ENCODE measurements at places on chromosomes 12 and 14. TPM values are rescaled to one million over a fixed set of nuclear protein-coding genes. Genes with fewer than 3 reads are reported as not detected.

DNA sequence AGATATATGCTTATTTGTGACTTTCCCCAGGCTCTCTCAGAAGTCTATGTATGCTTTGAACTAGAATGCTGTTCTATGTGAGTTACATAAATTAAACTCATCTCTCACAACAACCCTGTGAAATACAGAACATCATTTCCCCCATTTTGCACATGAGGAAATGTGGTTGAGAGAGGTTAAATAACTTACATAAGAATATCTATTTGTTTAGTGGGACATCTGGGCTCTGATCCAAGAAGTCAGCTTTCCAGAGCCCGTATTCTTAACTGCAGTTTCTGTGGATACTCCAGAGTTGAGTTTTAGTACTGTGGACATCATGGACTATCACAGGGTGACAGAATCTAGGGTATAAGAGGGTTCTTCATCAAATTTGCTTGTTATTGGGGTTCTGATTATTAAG is 242.5 kb upstream of the ARHGAP5 start:
- DNase-seq: no peak
- no peaks in the 10 kb centered on the region for H3K4me1 ChIP-seq
- no peak overlapping the region for H3K27ac ChIP-seq
- no peaks in the 10 kb centered on the region for H3K27me3 ChIP-seq

GRCh38 chr14:68571928-68572525 is 220.8 kb downstream of the ZFP36L1 start:
- peaks cover 39% of the 10 kb centered on the region for H3K4me1 ChIP-seq
- no peaks in the 10 kb centered on the region for H3K27me3 ChIP-seq
- H3K36me3 ChIP-seq: no peaks in the 10 kb centered on the region
- H3K4me3 ChIP-seq: no peak overlapping the region
- no peak for DNase-seq

DNA sequence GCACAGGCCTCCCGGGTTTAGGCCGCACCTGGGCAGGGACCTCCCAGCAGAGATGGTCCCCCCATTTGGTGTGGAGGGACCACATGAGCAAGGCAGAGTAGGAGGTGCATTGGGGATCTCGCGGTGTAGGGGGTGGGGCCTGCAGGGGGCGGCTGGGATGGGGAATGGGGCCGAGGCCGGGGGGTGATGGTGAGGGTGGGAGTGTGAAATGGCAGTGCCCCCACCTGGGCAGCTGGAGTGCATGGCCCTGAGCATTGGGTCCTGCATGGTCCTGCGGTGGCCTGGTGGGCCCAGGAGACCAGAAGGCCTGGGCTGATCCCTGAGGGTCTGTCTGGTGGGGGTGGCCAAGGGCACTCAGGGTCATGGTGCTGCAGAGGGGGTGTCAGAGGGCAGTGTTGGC is 111.8 kb downstream of the KIF26A start:
- H3K27ac ChIP-seq: no peak overlapping the region
- no peaks in the 10 kb centered on the region for H3K27me3 ChIP-seq
- no peaks in the 10 kb centered on the region for H3K4me1 ChIP-seq

DNA sequence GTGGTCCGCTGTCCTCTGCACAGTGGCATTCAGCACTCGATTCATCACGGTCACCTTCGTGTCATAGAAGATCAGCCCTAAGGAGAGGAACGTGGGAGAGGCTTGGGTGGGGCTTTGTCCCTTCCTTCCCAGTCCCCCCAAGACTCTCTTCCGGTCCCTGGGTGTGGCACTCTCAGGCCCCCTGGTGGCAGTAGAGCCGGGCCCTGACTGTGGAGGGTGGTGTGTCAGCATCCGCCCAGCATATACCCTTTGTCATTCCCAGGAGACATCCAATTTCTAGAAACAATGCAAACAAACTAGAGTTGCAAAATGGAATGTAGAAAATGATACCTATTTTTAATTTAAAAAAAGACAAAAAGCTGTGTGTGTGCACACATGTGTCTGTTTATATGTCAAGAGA is 45.0 kb downstream of the TRAFD1 start:
- no peaks in the 10 kb centered on the region for H3K4me1 ChIP-seq
- H3K36me3 ChIP-seq: peaks cover 40% of the 10 kb centered on the region
- no peak overlapping the region for H3K27ac ChIP-seq
- no peaks in the 10 kb centered on the region for H3K27me3 ChIP-seq

INSM2 gene
- total RNA-seq: not detected

DPPA3 gene
- total RNA-seq: not detected

Data from upper lobe of right lung (tissue), 1 donor.